Motor neuron (in vitro differentiated cells): ENCODE measurements at places on chromosomes 16 and 17.

- no peak for ATAC-seq
Measured at GRCh38 chr16:2854700-2855309, 3.2 kb downstream of the PRSS22 start.

GRCh38 chr17:47948706-47949196 is 7.4 kb downstream of the PNPO start:
- ATAC-seq, result peak; percentile 1

- ATAC-seq, result peak; percentile 84
Measured at GRCh38 chr17:1628856-1629503, 346 bp upstream of the SLC43A2 start.

DNA sequence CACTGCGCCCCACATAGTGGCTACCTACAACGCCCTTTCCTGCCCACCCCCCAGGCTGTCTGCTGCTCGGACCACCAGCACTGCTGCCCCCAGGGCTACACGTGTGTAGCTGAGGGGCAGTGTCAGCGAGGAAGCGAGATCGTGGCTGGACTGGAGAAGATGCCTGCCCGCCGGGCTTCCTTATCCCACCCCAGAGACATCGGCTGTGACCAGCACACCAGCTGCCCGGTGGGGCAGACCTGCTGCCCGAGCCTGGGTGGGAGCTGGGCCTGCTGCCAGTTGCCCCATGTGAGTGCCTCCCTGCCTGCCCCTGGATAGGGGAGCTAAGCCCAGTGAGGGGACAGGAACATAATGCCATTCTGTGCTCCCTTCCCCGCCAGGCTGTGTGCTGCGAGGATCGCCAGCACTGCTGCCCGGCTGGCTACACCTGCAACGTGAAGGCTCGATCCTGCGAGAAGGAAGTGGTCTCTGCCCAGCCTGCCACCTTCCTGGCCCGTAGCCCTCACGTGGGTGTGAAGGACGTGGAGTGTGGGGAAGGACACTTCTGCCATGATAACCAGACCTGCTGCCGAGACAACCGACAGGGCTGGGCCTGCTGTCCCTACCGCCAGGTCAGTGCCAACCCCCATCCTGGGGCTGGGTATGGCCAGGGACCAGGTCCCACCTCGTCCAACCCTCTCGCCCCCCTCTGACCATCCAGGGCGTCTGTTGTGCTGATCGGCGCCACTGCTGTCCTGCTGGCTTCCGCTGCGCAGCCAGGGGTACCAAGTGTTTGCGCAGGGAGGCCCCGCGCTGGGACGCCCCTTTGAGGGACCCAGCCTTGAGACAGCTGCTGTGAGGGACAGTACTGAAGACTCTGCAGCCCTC is 7.1 kb downstream of the GRN start:
- no peak for ATAC-seq

DNA sequence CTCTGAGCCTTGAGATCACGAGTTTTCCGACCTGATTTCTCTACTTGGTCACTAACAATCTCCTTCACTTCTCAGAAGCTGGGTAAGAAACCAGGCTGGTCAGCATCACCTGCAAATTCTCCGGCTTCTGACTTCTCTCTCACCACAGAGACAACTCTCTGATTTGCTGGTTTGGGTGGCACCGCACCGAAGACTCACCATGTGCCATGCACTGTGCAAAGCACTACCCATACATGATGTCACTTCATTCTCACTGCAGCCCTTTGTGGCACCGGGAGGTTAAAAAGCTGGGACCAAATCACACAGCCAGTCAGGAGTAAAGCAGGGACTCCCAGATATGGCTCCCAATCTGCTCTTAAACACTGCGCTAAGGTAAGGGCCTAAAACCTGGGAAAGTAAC is 647 bp downstream of the VAC14 start:
- ATAC-seq, result no peak

- peak; percentile 31 for ATAC-seq
Measured at GRCh38 chr17:60817192-60817591, 139.5 kb downstream of the BCAS3 start.
